ENCODE measurements at places on chromosomes 6 and 20.

DNA sequence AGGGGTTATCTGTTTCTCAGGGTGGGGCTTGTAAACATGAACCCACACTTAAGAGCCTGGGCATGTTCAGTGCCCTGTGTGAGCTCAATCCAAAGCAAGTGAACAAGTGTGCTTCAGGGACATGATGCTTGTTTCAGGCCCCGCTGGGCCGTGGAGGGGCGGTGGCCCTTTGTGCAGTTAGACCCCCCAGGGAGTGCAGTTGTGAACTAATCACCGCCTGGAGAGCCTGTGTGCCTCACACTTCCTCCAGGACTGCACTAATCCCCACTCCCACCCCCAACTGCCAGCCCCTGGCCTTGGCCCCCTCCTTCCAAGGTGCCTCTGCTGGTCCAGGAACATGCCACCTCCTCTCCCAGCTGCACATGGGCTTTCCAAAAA is 58.1 kb downstream of the RREB1 start:
- no peak for DNase-seq

DNA sequence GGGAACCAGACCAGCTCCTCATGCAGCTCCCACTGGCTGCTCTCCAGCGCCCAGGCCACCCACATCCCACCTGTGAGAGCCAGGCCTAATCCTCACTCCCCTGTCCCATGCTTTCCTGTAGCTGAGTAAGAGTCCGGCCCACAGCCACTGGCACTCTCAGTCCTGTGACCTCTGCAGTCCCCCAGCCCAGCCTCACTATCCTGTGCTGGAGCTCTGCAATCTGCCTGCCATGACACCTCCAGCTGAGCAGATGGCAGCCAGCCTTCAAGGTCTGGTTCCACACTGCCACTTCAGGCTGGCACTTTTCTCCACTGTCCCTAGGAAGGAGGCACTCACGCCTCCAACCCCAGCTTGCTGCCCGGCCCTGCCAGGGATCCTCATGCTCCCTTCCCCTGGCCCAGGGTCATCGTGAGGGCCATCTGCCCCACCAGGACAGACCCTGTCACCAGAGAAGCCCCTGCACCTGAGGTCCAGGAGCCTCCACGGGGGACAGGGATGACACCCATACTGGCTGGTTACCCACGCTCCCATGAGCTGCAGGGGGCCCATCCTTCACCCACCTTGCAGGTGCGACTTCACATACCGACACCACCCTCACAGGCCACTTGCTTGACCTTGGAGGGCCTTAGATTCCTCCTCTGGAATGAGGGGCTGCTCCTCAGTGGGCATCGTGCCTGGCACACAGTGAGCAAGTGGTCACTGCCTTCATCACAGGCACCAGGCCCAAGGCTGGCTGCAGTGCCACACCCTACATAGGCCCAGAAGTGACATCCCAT is 100.1 kb downstream of the ASXL1 start:
- DNase-seq: no peak

DNA sequence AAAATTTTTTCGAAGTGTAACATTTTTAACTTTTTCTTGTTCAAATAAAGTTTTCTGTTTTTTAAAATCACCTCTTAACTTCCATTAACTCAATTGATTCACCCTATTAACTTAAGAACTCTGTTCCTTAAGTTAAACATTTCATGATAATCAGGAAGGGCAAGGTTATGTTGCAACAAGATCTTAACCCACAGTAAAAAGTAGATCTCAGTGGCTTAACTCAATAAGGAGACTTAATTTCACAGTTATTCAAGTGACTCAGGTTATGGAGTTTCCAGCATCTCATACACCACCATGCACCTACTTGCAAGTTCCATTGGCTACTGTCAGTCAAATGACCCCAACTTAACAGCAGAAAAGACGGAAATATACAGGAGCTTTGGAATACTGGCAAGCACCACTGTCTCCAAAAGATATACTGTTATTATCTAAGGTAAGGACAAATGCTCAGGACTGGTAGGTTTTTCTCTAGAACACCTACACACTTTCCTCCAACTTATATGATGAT is 11.2 kb downstream of the HLA-DQB1 start:
- no peak for DNase-seq

DNA sequence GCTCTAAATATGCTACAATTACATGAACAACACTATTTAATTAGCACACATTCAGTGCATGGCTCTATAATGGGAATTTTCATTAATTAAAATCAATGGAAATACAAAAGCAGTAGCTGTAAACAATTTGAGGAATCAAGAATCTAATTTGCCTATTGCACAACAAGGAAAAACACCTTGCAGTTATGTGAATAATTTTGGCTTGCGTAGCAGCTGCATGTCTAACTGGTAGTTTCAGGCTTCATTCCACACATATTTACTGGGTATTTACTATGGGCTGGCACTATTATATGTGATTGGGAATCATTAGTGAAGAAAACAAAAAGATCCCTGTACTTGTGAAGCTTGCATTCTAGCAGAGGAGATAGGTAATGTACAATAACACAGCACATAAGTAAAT is 26.4 kb downstream of the KIF6 start:
- no peak for DNase-seq

DNA sequence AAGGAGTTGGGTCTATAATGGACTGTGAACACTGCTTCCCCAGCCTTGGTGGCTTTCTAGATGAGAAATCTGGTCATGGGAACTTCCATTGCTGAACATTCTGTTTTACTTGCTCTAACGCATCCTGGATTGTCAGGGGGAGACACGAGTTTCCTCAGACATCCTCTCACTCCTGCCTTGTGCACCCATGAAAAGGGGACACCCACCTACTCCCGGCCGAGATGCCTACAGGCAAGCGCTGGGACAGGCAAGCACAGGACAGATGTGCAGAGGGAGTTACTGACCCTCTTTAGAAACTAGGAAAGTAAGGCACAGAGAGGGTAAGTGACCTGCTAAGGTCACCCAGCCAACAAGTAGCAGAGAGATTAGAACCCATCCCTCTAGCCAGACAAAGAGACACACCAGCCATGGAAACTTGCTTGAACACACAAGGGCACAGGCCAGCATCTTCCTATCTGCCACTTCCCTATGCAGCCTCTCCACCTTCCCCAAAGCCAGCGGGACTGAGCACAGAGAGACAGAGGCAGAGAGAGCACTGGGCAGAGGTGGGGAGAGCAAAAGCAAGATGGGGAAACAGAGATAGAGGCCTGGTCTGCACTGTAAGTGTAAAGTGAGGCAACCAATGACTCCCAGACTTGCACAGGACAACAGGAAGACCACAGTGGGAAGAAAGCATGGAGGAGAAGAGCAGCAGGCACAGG is 845 bp upstream of the SFTA2 start:
- DNase-seq: no peak

GRCh38 chr6:225121-225721 is 67.1 kb upstream of the DUSP22 start:
- DNase-seq: peak; percentile 71

- peak; percentile 66 for DNase-seq
These were observed 113.0 kb downstream of the SYCP2 start for GRCh38 chr20:59820204-59821041.

DNA sequence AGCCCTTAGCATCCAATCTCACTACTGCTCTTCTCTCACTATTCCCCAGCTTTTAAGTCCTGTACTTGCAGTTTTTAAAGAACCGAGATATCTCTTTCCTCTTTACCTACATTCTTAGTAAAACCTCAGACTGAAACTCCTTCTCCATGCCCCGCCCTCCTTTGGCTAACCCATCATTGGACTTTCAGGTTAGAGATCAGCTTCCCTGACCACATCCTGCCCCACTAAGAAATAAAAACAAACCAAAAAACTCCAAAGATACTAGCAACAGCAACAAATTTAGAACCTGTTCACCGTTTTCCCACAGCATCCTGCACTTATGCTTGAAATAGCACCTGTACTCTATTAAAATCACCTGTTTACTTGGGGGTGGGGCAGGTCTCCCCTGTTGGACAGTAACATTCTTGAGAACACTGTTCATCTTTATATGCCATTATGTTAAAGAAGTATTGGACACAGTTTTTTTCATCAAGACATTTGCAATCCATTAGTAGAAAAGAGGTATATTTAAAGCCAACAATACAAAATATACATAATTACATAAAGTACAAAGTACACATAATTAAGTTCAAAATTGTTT is 16.3 kb upstream of the SMAP1 start:
- peak; percentile 46 for DNase-seq

DNA sequence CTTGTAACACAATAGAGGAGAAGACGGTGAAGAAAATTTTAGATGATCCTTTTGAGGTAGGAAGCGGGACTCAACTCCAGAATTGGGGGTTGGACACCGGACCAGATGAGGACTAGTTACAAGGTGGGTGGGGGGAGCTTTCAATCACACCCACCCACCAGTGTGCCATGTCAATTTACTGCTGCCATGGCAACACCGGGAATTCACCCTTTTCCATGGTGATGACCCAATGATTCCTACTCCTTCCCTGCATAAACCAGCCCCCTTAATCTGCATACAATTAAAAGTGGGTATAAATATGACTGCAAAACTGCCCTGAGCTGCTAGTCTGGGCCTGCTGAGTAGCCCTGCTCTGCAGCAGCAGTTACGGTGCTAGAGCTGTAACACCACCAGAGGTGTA is 14.7 kb downstream of the RAD21L1 start:
- no peak for DNase-seq

- peak; percentile 2 for DNase-seq
These were observed 63.4 kb downstream of the TXNDC5 start for GRCh38 chr6:7846966-7847818.

- DNase-seq: no peak
These were observed 206.5 kb downstream of the TPBG start for GRCh38 chr6:82570083-82570482.

DNA sequence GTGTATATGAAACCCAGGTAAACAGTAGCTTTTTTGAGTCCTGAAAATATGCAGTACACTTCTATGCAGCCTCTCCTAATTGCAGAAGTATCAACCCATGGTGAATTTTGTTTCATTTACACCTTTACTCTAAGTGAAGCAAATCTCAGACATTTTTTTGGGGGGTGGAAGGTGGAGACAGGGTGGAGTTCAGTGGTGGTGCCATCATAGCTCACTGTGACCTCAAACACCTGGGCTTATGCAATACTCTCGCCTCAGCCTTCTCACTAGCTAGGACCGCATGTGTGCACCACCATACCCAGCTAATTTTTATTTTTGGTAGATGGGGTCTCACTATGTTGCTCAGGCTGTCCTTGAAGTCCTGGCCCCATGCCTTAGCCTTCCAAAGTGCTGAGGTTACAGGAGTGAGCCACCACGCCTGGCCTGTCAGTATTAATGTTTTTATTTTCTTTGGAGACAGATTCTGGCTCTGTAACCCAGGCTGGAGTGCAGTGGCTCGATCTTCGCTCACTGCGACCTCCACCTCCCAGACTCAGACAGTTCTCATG is 80.3 kb downstream of the JARID2 start:
- DNase-seq: no peak

GRCh38 chr6:37570482-37571133 is 70.9 kb upstream of the CCDC167 start:
- DNase-seq: no peak

DNA sequence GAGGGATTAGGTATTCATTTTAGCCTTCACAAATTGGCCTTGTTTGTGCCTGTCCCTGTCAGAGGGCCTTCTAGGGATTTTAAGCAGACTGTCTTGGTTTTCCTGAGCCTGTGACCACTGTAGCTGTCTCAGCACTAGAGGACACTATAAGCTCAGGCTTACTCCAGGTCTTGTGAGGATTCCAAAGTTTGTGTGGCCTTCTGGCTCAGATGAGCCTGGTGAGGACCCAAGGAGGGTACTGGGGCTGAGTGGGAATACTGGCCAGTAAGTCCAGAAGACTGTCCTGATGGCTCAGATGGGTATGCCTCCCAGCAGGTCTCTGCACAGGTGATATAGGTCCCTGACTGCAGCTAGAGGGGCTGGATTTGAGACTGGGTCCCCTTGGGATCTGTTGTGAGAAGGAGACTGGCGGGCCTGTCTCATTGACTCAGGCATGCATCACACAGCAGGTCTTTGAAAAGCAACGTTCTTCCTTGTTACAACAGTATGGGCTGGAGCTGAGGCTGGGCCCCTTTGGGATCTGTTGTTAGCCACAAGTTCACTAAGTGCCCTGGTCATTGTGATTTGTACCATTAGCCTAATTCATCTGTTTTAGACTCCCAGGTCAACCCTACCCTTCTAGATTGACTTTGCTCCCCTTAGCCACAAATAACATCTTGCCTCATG is 26.3 kb upstream of the TFB1M start:
- peak; percentile 56 for DNase-seq

DNA sequence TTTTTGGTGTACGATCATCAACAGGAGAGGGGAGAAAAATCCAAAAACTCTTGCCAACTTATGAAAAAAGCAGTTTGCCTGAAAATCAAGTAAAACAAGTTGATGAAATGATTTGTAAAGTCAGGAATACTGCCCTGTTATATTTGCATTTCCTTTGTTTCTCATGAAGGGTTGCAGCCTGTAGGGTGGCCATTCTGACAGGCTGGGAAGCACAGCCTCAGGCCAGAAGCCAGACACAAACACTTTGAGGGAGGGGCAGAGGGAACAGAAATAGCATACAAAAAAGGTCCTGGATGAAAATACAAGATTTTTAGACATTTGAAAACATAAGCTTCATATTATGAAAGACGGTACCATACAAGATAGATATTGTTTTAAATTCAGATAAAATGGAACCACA is 109.8 kb downstream of the DTNBP1 start:
- DNase-seq: no peak

- no peak for DNase-seq
These were observed 11.6 kb downstream of the MAP3K7 start for GRCh38 chr6:90575267-90575666.

- no peak for DNase-seq
These were observed 124.7 kb downstream of the IRF4 start for GRCh38 chr6:516213-516612.

DNA sequence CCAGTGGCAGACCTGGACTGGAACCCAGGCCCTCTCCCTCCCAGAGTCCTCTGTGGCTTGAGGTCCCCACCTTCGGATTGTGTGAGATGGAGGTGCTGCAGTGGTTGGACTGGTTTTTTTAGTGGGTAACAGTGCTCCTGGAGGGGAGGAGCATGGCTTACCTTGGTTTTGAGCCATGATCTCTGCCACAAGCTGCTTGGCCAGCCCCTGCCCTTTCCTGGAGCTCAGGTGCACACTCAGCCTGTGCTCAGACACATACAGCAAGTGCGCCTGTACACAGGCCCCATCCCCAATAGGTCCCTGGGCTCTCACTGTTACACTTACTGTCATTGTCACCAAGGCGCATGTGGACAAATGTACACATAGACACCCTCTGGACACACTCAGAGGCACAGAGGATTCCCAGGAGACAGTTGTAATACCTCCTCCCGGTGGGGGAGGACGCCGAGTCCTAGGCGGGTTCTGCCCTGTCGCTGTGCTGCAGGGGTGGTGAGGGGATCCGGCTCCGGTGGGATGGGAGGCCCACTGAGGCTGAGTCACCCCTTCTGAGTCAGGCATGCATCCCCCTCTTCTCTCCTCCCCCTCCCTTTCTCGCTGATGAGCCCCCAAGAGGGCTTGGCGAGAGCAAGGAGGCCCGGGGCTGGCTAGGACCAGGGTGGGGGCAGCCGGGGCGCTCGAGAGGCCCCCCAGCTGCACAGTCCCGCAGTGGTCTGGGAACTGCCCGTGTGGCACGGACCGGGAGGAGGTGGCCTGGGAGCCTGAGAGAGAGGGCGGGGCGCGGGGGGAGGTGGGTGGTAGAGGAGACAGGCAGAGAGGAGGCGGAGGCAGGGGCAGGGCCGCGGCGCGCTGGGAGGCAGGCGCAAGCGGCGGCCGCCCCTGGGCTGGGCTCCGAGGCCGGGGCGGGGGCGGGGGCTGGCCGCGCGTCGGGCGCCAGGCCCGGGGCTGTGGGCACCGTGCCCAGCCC is 522 bp upstream of the EPB41L1 start:
- peak; percentile 51 for DNase-seq

GRCh38 chr6:5126214-5126613 is 41.1 kb downstream of the PPP1R3G start:
- no peak for DNase-seq

Measured in mammary epithelial cell (primary cell).